ENCODE measurements at places on chromosomes 3 and 15.

DNA sequence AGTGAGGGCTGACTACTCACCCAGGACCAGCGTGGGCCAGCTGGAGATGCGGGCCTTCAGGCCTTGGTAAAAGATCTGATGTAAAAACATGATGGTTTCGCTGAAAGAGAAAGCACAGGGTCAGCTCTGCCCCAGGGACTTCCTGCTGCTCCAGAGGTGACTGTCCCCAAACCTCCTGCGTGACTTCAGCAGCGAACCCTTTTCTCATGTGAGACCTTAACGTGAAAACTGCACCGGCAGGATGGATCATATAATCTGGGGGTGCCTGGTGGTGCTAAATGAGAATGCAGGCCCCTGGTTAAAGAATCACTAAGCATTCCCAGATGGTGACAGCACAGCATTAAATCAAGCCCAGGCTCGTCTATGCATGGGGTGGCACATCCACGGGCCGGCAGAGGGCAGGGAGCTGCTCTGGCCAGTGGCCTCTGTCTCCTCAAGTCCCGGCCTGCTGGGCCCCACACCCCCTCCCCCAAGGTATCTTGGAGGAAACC, 55.4 kb downstream of the RASGRF1 start:
- no peak for DNase-seq

- peak; percentile 73 for DNase-seq
Measured at GRCh38 chr3:128794770-128795649, 69.0 kb downstream of the RAB7A start.

GRCh38 chr15:98002866-98003265, 42.4 kb downstream of the ARRDC4 start:
- DNase-seq: no peak

DNA sequence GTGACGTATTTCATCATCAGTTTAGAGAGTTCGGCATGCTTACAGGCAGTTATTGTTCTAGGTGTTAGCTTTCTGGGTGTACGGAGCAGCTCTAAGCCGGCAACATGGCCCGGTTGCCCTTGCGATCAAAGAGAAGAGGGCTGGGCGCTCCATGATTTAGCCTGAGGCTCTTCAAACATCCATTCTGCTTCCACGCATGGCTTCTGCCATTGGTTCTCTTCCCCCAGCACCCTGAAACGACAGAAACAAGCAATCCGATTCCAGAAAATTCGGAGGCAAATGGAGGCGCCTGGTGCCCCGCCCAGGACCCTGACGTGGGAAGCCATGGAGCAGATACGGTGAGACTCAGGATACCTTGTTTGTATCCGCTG, 574 bp downstream of the NGRN start:
- DNase-seq: no peak

DNA sequence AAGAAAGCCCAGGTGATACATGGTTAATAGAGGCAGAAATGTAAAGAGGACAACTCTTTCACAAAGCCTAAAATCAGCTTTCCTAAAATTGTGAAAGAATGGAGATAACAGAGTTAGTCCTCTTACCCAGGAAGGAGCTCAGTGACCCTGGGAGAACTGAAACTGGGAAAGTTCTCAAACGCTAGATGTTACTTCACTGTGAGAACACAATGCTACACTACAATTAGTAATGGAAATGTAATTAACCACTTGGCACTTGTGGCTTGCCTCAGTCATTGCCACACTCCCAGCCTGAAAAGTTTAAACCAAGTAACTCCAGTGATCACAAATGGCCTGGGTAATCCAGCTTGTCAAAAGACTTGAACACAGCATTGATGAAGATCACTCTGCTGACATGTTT, 102.7 kb upstream of the FGF7 start:
- no peak for DNase-seq

DNA sequence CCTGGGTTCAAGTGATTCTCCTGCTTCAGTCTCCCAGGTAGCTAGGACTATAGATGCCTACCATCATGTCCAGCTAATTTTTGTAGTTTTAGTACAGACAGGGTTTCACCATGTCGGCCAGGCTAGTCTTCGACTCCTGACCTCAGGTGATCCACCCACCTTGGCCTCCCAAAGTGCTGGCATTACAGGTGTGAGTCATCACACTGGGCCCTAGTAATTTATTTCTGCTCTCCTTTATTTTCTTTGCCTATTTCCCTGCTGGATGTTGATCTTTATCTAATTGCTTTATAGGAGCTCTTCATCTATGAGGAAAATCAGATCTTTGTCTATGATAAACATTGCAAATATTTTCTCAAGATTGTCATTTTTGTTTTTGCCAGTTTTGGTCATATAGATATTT, 31.7 kb downstream of the UQCC5 start:
- no peak for DNase-seq

GRCh38 chr15:39479911-39480310, 101.0 kb upstream of the THBS1 start:
- no peak for DNase-seq

DNA sequence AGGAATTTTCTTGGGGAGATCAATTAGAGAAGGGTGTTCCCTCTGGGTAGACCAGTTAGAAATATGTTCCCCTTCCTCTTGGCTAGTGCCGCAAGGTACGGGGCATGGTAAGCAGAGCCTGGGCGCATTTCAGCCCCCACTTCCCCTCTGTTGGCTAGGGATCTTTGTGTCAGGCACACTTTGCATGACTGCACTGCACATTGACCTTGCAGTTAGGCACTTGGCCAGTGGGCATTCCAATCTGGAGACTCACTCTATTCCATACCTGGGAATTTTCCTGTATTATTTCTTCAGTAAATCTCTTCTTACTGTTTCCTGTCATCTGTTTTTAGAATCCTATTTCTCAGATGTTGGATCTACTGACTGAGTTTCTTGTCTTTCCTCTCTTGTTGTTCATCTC, 30.0 kb upstream of the CACNA1D start:
- no peak for DNase-seq

GRCh38 chr3:179608931-179609720, 4.5 kb downstream of the NDUFB5 start:
- DNase-seq: peak; percentile 14

GRCh38 chr3:126549861-126550487, 8.8 kb downstream of the C3orf22 start:
- peak; percentile 40 for DNase-seq

DNA sequence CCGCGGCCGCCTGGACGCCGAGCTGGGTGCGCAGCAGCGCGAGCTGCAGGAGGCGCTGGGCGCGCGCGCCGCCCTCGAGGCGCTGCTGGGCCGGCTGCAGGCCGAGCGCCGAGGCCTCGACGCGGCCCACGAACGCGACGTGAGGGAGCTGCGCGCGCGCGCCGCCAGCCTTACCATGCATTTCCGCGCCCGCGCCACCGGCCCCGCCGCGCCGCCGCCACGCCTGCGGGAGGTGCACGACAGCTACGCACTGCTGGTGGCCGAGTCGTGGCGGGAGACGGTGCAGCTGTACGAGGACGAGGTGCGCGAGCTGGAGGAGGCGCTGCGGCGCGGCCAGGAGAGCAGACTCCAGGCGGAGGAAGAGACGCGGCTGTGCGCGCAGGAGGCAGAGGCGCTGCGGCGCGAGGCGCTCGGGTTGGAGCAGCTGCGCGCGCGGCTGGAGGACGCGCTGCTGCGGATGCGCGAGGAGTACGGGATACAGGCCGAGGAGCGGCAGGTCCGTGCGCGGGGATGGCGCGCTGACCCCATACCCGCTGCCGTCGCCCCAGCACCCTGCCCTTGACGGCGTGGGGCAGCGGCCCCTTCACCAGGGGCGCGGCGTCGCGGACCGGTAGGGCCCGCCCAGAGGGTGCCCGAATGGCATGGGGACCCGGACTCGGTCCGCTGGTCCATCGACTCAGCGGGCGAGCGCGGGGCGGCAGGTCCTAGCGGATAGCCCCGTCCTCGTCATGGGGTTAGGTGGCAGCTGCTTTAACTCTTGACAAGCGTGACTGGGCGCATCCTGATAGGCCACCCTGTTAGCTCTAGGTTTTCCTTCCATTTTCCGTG, 848 bp downstream of the SYNM start:
- no peak for DNase-seq

- DNase-seq: no peak
Measured at GRCh38 chr3:108133048-108133369, 42.2 kb upstream of the CD47 start.

DNA sequence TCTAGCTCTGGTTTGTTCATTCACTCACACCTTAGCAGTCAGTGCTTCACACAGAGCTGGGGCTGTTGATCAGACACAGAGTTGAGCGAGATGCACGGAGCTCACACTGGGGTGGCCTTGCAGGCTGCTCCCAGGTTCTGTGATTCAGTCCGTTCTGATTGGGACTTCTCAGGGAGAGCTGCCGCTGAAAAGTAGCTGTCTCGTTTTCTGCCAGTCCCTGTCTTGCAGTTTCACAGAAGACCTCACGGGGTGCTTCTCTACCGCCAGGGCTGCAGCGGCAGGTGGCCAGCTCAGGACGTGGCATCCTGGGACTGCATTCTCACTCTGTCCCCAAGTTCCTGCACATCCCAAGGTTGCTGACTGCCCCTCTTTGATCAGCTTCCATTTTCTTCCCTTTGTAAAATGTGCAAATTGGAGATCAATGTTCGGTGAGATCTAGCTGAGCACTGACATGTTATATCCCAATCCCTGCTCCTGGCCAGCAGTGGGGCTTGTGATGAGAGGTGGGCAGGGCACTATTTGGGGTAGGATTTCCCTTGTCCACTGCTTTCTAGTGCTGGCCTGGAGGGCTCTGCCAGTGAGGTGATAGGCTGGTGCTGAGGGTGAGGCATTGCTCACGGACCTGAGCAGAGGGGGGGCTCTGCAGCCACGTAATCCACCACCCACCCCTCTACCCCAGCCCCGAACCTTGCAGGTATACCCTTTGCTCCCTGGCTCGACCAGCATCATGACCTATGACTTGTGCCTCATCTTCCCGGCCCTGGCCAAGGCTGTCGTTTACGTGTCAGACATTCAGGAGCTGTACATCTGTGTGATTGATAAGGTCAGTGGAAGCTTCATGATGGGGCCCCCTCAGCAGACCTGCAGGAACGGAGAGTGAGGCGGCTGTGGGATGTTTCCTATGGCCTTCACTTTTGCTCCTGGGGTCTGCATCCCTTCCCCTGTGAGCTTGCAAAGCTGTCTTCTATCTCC, 5.3 kb upstream of the TXNRD3 start:
- no peak for DNase-seq

- DNase-seq: no peak
Measured at GRCh38 chr3:195219351-195220230, 51.4 kb downstream of the XXYLT1 start.

GRCh38 chr3:135078283-135078682, 283.2 kb downstream of the EPHB1 start:
- DNase-seq: no peak

- DNase-seq: no peak
Measured at GRCh38 chr3:146883288-146883687, 278.1 kb upstream of the PLSCR5 start.

- DNase-seq: no peak
Measured at GRCh38 chr15:45185903-45186770, 1.6 kb downstream of the SHF start.

GRCh38 chr15:91866371-91866905, 12.9 kb downstream of the SLCO3A1 start:
- DNase-seq: no peak

GRCh38 chr3:119223511-119223910, 17.2 kb downstream of the B4GALT4 start:
- DNase-seq: no peak

- DNase-seq: no peak
Measured at GRCh38 chr3:78690766-78691165, 1077.0 kb downstream of the ROBO1 start.

- no peak for DNase-seq
Measured at GRCh38 chr3:171326717-171327440, 133.3 kb downstream of the TNIK start.
